ENCODE measurements at places on chromosomes 2 and 18.

GRCh38 chr2:2767837-2768236, 436.8 kb upstream of the MYT1L start:
- ATAC-seq = no peak

GRCh38 chr2:169923977-169924376, 96.7 kb downstream of the UBR3 start:
- no peak for ATAC-seq

DNA sequence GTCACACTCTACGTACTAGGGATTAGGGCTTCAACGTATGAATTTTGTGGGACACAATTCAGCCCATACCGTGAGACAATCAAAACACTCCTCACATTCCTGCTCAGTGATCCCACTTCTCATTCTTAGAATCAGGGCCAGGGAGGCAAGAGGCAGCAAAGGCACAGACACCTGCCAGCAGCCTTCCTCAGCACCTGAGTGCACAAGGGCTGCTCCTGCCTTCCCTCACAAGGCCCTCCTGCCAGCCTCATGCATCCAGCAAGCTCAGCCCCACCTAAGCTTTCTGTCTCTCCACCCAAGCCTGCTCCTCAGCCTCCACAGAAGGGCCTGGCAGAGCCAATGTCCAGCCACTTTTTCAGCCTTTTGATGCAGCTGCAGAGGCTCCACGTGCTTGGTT, 141.6 kb downstream of the SP3 start:
- ATAC-seq = no peak

DNA sequence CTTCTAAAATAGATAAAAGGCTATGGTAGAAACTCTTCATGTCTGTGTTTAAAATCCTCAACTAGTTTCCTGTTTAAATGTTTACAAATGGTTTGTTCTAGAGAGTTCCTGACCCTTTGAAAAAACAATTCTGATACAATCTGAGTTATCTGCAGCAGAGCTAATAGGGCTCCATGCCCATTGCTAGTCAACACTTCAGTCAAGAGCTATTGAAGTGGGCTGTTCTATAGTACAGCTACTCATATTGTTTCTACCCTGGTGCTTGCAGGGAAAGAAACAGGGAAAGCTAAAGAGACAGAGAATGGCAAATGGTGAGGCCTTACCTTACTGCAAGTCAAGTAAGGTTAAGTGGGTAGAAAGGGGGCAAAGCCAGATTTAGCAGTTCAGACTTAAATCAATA, 112.3 kb upstream of the CAVIN2 start:
- no peak for ATAC-seq

GRCh38 chr18:41906528-41907146, 48.4 kb upstream of the PIK3C3 start:
- peak; percentile 88 for ATAC-seq

DNA sequence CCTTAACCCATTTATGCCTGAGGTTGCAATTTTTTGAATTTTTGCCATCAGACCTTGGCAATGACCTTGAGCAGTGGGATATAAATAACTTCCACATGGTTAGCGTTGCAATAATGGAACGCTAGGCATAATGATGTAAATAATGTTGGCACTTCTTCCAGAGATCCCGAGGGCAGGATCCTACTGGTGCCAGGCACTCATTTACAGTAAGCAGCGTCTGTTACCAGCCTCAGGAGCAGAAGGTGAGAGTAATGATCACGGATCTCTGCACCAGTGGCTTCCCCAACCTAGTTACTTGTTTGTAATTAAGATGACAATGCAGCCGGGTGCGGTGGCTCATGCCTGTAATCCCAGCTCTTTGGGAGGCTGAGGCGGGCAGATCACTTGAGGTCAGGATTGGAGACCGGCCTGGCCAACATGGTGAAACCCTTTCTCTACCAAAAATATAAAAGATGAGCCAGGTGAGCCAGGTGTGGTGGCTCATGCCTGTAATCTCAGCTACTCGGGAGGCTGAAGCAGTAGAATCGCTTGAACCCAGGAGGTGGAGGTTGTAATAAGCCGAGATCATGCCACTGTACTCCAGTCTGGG, 41.9 kb downstream of the CPO start:
- no peak for ATAC-seq

DNA sequence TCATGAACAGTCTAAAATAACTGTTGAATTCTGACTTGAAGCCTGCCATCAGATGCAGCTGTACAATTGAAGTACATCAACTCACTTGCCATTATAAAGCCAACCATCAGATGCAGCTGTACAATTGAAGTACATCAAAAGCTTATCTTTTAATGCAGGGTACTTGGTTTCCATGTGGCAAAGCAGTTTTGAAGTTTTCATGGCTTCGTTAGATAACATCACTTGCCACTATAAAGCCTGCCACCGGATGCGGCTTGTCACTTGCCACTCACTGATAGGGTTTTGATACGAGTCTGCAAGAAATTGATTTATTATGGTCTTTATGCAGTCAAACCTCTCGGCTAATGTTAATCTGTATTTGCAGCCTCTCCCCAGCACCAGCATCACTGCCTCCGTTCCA, 1605.8 kb downstream of the SUCLG1 start:
- no peak for ATAC-seq

DNA sequence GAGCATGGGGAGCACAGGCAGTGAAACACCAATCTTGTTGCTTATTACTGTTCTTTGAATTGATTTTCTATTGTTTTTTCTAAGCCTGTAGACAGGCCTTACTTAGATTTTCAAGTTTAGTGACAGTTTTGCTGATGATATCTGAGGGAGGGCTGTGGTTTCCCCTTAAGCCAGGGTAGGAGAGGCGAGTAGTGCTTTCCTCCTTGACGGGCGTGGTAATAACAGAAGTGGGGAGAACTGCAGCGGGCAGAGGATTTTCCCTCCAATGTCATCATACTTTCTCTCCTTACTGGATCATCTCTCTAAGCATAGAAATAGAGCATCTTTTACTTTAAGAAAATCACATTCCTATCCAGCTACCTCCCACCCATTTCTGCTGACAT, 314.4 kb downstream of the ALK start:
- ATAC-seq = peak; percentile 28

DNA sequence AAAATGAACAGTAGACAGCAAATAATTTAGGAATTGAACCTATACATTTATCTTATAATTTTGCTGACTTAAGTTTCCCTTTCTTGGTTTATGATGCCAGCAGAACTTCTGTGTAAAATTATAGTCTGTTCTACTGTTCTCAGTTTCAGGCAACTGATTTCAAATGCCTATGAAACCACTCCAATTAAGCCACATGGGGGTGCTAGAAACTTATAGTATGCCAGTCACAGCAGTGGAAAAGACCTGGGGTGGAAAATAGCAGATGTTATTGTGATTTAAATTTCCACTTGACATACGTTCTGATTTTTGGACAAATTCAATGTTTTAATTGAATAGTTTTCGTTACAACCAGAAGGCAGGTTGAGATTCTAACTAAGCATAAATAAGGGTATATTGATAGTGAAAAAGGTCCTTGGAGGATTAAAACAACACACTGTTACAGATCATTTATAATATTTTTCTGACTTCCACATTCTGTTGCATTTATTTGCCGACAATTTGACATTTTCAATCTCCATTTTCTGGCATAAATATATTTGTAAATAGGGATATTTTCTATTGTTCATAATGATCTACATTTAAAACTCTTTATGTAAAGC, 61.4 kb downstream of the CPS1 start:
- ATAC-seq = no peak

DNA sequence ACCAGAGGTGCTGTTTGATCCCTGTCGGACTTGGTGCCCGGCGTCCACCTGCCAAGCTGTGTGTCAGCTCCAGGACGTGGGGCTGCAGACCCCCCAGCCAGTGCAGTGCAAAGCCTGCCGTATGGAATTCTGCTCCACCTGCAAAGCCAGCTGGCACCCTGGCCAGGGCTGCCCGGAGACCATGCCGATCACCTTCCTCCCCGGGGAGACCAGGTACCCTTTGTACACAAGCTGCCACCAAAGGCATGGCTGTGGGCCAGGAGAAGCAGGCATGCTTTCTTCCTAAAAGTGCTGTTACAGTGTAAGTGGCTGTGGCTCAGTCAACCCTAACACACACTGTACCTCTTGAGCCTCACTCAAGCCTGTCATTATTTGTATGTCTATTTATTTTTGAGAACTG, 103.3 kb downstream of the RNF144A start:
- no peak for ATAC-seq

- ATAC-seq = no peak
These were observed 269.0 kb downstream of the ICOS start for GRCh38 chr2:204205538-204205937.

GRCh38 chr18:61727241-61728193, 165.3 kb downstream of the RNF152 start:
- ATAC-seq = no peak

DNA sequence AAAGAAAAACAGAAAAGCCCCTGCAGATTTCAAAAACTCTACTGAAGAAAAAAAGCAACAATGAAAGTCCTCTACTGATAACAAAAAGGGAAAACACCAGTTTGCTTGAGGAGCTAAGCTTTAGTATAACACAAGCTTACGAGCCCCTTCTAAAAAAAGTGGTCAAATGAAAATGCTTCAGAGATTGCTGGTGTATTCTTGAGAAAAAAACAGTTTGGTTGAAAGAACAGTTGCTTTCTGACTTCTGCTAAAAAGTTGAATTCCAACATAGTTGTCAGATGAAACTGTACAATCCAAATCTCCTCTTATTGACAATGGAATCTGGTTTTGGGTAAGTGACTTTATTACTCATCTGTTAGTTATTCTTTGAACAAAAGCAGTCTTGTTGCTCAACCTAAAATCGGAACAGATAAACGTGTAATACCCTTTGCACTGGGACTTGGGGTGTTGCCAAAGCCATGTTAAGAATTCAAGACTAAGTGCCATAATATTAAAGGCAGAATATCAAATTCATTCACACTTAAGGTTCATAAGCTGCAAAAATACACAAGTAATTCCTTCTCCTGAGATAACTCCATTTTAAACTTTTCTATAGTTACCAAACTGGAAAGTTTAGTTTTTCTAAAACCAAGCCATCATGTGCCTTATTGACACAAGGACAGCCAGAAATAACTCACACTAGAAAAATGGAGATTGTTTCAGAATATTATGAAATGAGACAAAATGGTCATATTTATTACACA, 45.3 kb upstream of the SPAG16 start:
- ATAC-seq = no peak

DNA sequence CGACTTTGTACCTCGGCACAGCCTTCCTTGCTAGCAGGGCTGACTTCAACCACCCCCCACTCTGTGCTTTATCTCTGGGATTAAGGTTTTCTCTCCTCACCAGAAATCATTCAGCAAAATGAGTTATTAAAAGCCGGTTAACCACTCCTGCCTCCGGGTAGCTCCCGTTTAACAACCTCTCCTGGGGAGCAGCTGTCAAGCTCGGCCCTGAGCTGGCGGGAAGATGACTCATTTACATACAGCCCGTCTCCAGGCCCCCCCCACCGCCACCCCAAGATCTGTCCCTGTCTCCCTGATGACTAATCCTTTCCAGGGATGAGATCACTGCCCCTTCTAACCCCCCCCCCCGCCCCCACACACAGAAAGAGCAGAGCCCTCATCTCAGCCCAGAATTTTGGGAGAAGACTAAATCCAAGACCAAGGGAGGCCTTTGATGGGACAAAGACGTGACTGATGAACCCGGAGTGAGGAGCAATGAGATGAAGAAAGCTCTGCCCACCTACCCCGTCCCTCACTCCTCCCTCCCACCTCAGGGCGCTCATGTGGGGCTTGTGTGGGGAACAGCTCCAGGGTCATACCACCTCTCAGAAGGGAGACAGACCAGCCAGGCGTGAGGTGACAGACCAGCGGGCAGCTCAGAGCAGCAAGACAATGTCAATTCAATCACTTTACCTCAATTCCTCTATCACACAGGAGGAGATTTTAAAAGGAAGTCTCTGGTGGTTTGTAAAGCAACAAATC, 131.4 kb downstream of the MSH2 start:
- ATAC-seq = peak; percentile 65

DNA sequence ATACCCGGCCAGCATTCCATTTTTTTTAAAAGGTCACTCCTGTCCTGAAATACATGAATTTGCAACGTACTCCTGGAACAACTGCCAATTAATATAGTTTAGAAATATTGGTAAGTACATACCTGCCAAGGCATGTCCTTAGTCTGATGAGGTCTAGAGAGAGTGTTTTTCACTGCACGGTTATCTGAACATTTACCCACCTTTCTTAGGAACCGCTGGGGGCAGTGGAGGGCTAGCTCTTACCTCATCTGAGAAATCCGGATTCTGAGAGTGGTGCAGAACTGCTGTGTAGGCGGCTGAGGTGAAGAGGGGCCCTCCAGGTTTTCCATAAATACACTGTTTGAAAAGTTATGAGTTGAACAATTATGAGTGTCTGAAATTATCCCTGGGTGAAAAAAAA, 133.1 kb upstream of the CCDC195 start:
- peak; percentile 22 for ATAC-seq

DNA sequence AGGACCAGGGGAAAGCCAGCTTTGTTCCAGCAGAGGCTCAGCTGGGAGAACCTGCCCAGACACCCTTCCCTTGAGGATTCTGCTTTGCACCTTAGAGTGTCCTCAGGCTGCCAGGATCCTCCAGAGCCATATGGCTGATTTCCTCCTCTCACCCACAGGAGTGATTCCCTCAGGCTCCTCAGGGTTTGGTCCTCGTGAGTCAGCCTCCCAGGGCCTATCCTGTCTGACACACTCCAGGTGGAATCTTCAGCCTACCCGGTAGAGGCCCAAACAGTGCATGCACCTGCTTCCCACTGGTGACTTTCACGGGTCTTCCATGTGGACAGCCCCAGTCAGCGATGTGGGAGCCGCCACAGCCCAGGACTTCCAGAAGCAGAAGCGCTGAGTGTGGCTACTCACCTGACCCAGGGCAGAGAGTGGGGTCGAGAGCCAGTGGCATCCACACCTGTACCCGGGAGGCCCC, 73.3 kb downstream of the TFCP2L1 start:
- ATAC-seq = no peak

DNA sequence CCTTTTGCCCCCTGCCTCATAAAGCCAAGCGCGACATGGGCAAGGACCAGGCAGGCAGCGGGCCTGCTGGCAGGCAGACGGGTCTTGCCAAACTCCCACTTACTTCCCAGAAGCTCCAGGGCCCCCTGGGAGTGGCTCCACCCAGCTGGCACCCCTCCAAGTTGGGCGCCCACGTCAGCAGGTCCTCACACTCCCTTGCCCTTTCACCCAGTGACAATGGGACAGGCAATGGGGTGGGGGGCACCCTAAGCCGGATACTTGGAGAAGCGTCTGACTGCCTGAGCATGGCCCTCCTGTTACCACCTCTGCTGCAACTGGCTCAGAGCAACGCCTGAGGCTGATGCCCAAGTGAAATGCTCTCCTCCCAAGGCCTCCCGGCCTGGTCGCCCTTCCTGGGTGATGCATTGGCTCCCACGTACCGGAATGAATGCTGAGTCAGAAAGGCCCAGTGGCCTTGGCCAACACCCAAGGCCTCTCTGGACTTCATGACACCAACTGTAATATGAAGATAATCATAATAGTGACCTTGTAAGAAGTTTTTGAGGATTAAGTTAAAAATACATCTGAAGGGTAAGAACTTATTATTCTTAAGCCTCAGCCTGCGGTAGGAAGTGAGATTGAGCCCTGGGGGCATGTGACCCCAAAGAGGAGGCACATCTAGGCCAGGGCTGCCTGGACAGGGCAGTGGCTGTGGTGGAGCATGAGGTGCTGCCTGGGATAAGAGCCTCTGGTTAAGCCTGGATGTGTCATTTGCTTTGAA, 31.6 kb downstream of the KCNK3 start:
- ATAC-seq = no peak
